ENCODE measurements at places on chromosomes 5 and 9. TPM values are rescaled to one million over a fixed set of nuclear protein-coding genes. Genes with fewer than 3 reads are reported as not detected.

- DNase-seq: no peak
These were observed 66.2 kb upstream of the ZNF462 start for GRCh38 chr9:106796771-106797170.

- DNase-seq: no peak
These were observed 5.5 kb downstream of the PTBP3 start for GRCh38 chr9:112327718-112328450.

RASGEF1C gene
- 0.65 TPM for polyA plus RNA-seq

GHR gene
- 22.8 TPM for polyA plus RNA-seq

DNA sequence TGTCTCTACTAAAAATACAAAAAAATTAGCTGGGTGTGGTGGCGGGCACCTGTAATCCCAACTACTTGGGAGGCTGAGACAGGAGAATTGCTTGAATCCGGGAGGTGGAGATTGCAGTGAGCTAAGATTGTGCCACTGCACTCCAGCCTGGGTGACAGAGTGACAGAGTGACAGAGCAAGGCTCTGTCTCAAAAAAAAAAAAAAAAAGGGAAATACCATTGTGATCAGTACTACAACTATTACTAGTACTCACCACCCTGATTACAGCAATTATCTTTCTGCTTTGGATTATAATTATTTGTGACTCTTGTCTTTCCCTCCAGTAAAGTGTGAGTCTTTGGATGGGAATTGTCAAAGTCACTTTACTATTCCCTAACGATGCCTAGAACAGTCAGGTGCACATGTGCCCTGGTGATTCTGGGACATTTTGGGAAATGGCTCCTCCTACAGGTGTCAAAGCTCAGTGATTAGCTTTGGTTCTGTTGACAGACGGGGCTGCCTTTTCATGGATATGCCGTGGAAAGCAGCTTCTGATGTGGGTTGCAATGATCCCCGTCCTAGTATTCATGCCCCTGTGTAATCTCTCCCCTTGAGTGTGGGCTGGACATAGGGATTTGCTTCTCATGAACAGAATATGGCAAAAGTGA is 31.8 kb upstream of the FRRS1L start:
- DNase-seq: no peak

DNA sequence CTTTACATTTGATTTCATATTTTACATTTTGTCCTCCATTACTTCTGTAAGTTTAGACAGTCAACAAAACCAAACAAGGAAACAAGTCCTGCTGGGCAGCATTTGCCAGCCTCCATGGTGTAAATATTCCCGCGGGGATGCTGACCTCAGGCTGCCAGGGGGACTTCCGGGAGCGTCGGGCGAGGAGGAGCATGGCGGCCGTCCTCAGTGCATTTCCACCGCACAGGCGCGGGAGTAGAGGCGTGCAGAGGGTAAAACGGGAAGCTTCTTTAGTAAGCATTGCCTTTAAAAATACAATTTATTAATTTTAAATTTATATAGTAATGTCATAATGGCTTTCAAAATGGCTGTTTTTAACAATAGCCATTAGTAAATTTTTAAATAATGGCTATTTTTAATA is 385.3 kb upstream of the IRX4 start:
- DNase-seq: no peak

DNA sequence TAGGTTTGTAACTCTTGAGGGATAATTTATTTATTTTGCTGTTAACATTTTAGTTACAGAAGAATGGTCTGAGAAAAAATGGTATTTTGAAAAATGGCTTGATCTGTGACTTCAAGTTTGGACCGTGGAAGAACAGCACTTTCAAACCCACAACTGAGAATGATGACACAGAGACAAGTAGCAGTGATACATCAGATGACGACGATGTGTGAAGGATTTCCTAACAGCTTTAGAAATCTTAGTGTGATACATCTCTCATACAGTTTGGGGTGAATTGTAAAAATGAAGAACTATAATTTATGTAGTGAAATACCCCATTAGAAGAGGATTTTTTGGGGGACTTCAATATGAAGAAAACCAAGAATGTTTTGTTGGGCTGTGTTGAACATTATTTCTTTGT is 88.7 kb downstream of the GPBP1 start:
- DNase-seq: no peak

- DNase-seq: no peak
These were observed 45.6 kb downstream of the TLE4 start for GRCh38 chr9:79617395-79617794.
